ENCODE measurements at places on chromosomes 4 and X.

GRCh38 chr4:13633671-13634070, 6.1 kb upstream of the BOD1L1 start:
- DNase-seq: no peak

DNA sequence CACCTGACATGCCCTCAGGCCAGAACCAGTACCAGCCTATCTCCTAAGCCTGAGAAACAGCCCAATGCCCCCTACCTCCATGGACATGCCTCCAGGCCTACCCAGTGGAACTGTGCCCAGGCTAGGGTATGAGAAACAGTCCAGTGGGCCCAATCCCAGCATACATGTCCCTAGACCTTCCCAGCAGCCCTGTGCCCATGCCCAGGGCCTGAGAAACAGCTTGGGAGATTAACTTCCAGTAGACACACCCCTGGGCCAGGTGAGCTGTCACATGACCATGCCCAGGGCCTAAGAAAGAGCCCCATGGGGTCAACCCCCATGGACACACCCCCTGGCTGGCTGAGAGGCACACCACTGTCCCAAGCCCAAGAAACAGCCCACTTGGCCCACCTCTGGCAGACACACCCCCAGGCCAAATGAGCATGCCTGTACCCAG, 78.8 kb downstream of the CBR4 start:
- DNase-seq: no peak

GRCh38 chrX:119784747-119785446, 6.5 kb downstream of the RPL39 start:
- no peak for DNase-seq

DNA sequence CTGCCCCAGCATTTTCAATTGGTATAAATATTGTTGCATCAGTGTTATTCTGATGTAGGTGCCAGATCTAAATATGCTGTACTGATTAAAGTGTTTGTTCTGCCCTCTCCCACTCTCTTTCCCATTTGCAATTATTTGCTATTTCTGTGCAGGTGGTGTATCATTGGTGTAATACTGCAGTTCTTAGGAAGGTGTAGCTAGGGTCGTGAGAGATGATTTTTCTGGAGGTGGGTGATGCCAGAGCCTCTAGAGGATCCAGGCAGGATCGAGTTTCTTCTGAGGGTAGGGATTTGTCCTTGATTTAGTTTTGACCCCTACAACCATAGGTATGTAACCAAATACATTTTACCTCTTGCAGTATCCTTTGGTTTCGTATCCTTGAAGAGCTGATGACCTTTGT, 1.9 kb downstream of the SMAD1 start:
- DNase-seq: no peak

- DNase-seq: no peak
Measured at GRCh38 chr4:84944947-84945346, 21.5 kb downstream of the WDFY3 start.

DNA sequence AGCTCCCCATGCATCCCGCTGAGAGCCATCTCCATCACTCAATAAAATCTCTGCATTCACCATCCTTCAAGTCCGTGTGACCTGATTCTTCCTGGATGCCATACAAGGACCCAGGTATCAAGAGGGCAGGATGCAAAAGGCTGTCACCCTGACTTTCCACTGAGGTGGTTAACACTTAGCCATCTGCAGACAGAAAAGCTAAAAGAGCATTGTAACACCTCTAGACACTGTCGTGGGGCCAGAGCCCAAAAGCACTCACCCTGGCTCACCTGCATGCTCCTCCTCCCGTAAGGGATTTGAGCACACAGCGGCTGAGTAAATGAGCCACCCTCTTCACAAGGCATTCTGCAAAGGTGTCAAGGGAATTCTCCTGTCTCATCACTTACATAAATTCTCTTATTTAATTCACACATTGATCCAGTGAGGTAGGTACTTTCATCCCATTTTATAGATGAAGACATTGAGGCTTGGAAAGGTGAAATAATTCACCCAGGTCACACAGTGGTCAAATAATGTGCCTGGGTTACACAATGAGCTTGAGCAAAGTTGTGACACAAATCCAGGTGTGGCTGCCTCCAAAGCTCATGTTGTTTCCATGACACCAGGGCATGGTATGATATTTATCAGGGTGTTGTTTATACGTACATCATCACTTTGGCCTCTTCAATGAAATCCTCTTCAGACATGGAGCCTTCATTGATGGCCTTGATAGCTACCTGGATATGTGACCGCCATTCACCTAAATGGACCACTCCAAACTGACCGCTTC, 48.0 kb downstream of the TXK start:
- no peak for DNase-seq

- DNase-seq: no peak
Measured at GRCh38 chr4:144799486-144799885, 153.5 kb downstream of the HHIP start.

DNA sequence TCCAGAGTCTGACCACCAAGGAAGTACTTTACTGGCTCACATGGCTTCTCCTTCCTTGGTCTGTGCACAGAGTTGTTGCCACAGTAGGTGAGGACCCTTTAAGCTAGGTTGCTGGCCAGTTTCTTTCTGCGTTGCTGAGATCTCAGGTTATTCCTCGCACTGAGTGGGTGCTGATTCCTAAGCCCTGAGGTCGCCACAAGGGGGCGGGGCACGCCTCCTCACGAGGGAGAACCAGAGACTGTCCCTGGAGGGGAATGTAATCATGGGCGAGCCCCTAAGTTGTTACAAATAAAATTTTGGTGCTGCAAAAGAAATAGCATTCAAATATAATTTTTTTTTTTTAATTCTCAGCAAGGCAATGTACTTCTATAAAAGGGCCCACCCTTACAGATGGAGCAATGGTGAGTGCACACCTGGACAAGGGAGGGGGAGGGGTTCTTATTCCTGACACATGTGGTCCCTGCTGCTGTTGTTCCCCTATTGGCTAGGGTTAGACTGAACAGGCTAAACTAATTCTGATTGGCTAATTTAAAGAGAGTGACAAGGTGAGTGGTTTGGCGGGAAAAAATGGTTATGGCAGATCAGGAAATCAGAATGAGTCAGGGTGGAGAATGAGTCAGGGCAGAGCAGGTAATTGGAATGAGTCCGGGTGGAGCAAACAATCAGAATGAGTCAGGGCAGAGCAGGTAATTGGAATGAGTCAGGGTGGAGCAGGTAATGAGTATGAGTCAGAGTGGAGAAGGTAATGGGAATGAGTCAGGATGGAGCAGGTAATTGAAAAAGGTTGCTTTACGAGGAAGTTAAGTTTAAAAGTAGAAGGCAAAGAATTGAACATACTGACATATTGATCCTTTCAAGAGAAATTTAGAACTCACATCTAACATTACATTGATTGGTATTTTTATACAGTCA, 107.5 kb downstream of the VSIG4 start:
- no peak for DNase-seq

DNA sequence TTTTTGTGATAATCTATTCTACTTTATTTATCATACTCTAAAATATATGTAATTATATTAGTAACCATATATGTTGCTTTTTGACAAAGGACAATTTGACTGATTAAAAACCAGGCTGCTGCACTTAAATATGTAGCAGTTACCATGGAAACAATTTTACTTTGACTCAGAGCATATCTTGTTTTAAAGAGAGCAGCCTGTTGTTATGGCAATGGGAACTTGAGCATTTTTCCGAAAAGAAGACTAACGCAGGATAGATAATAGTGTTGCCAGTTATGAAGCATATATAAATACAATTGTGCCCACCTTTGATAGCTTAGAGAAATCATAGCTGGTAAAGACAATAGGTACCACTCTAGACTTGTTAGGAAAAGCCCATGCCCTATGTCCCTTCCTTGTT, 283.0 kb downstream of the GASK1B start:
- no peak for DNase-seq

DNA sequence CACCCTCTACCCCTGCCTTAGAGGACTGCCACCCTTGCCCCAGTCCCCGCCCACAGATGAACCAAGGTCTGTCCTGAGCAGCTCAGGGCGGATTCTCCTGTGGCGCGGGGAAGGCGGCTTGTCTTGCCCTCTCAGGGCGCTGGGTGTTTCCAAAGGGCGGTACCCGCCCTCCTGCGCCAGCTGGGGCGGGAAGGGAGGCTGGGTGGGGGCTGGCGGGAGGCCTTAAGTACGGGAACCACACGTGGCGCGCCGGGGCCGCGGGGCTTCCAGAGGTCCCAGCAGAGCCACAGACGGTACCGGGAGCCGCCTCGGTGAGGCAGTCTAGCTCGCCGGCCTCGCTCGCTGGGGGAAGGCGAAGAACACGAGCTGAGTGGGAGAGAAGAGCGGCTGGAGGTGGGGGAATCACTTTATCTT, 361.1 kb downstream of the MID1IP1 start:
- no peak for DNase-seq

GRCh38 chr4:7414736-7415510, 19.8 kb downstream of the PSAPL1 start:
- no peak for DNase-seq

- DNase-seq: no peak
Measured at GRCh38 chrX:459611-460010, 72.9 kb upstream of the PPP2R3B start.

GRCh38 chr4:140774510-140774909, 18.3 kb upstream of the TBC1D9 start:
- DNase-seq: no peak

GRCh38 chr4:82479562-82479961, 49.2 kb downstream of the ENOPH1 start:
- no peak for DNase-seq

GRCh38 chr4:16001484-16001858, 38.5 kb upstream of the FGFBP2 start:
- no peak for DNase-seq

DNA sequence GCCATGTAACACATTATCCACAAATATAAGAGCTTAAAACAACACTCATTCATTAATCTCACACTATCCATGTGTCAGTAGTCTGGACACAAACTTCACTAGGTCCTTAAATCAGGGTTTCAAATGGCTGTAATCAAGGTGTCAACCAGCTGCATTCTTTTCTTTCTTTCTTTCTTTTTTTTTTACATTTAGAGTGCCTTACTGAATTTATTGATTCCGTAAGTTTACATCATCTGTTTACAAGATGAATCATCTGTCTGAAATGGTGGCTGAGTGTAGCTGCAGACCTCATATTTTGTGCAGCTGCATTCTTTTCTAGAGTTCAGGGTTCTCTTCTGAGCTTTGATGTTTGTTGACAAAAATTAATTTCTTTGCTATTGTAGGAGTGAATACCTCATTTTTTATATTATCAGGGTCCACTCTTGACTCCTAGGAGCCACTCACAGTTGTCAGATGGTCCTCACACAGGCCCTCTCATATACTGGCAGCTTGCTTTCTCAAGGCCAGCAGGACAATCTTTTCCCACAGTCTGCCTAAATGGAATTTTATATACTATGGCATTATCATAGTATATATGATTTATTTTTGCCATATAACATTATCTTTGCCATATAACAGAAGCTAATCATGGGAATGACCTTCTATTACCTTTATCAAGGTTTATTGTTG, 37.8 kb downstream of the SPOCK3 start:
- no peak for DNase-seq

DNA sequence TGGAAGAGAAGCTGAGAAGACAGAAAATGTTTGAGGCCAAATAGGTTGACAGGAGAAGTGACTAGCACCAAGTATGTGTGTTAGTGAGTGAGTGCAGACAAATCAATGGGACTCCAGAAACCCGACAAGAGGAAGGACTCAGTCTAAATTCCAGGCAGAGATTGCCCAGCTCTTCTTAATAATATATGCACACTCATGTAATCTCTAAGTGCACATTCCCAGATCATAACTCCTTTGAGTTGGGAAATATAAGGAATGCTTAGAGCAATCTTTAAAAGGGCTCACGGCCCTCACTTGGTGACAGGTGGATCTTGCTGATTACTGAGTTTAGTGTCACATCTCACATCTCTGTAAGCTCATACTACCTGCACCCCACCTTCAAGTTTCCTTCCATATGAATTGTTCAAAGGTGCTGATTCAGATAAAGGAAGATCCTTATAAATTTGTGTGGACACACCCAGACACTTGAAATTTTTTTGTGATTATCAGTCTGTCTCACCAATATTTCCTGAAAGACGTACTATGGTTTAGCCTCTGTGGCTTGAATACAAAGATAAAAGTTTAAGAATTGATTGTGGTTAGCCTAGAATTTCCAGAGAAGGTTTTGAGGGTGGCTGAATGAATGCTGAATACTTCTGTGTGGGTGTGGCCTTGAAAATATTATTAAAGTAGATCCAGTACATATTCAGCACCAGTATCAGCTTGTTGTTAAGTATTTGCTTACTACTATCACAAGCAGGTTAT, 205.1 kb upstream of the UGT8 start:
- no peak for DNase-seq

- DNase-seq: no peak
Measured at GRCh38 chrX:10617186-10617998, 3.0 kb downstream of the MID1 start.

- no peak for DNase-seq
Measured at GRCh38 chr4:11765849-11766453, 337.3 kb upstream of the HS3ST1 start.

DNA sequence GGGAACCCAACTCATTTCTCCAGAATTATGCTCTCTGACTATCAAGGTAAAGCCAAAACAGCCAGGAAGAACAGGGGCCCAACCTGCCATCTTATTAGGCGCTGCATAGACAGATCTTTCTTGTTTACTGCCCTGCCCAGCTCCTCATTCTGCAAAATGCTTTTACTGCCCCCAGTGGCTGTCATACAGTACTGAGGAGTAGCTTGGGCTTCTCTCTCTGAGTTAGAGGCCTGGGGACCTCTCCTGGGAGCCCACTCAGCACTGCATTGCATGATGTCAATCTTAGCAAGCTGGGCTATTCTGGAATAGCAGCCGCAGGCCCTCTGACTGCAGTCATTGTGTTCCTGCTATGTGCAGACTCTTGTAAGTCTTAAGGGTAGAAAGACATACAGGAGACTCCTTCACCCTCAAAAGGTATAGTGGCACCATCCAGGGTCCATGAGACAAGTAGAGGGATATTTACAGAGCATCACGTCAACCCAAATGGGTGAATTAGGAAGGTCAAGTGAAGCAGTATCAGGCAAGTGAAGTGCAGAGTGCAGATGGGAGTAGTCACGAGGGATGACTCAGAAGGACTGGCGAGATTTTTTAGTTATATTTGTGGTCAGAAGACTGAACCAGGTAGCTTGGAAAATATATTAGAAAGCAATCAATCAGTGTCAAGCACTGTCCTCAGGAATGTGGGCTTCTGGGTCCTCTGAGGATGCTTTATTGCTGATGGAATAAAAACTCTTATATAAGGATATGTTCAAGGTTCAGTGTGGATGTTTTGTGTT, 294.1 kb upstream of the SFRP2 start:
- DNase-seq: no peak

DNA sequence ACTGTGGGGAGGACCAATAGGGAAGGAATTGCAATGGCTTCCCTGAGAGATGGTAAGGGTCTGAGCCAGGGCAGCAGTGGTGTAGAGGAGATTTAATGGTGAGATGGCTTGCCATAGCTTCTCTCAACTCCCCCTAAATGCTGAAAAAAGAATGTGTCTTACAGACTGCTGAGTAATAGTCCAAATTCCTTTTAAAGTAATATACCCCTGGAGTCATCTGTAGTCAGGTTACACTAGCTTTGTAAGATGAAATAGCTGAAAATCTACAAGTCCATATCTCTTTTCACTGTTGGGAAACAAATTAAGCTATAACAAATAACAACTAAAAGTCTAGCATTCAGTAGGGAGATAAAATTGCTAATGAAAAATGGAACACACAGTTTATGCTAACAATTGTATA, 33.5 kb downstream of the MAPK10 start:
- no peak for DNase-seq

GRCh38 chrX:13412208-13412600, 92.4 kb upstream of the ATXN3L start:
- DNase-seq: no peak

GRCh38 chr4:38803833-38804653, 548 bp downstream of the TLR1 start:
- DNase-seq: no peak

Measured in cerebellar nuclear complex (tissue), 1 donor.